ENCODE measurements at places on chromosomes 5 and 9.
A peak's percentile ranks its signal among the peaks of the same experiment; 100 is the strongest.

GRCh38 chr5:58088941-58089340, 370.9 kb downstream of the PLK2 start:
- DNase-seq: no peak

DNA sequence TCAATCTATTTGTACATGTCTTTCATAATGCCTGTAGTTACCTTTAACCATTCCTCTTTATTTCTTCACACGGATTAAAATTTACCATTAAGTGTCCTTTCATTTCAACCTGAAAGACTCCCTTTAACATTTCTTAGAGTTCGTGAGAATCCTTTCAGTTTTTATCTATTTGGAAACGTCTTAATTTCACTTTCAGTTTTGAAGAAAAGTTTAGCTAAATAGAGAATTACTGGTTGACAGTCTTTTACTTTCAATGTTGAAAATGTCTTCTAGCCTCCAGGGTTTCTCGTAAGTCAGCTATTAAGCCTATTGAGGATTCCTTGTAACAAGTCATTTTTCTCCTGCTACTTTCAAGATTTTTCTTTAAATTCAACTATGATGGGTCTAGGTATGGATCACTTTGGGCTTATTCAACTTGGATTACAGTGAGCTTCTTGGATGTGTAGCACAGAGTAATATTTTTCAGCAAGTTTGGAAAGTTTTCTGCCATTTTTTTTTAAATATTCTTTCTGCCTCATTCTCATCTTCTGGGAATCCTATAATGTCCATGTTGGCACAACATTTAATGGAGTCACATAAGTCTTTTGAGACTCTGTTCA, 48.5 kb downstream of the RFX3 start:
- DNase-seq: no peak

GRCh38 chr5:135632798-135633197, 54.0 kb upstream of the CXCL14 start:
- DNase-seq: no peak

DNA sequence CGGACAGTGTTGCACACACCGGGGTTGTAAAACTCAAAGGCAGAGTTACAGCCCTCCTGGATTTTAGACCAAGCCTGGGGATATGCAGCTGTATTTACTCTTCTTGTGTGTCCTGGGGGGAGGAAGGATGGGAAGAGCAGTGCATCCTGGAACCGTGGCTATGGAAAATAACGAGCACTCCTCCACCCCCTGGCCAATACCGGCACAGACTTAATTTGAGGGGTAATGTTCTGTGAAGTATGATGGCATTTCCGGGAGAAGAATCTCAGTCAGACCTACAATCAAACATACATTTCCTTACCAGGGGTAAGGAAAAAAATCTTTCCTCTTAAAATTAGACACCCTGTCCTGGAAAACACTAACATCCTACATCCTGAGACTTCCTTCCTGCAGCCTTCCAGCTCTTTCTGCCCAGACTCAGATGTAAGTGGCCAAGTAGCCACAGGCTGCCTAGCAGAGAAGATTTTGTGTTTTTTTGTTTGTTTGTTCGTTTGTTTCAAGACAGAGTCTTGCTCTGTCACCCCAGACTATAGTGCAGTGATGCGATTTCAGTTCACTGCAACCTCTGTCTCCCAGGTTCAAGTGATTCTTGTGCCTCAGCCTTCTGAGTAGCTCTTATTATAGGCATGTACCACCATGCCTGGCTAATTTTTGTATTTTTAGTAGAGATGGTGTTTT, 11.0 kb upstream of the ERMP1 start:
- no peak for DNase-seq

GRCh38 chr5:36691696-36692371, 85.4 kb downstream of the SLC1A3 start:
- DNase-seq: no peak

- DNase-seq: no peak
Measured at GRCh38 chr5:18074961-18075360, 440.7 kb downstream of the TAF11L14 start.

GRCh38 chr9:79008916-79009315, 562.8 kb upstream of the TLE4 start:
- DNase-seq: no peak

DNA sequence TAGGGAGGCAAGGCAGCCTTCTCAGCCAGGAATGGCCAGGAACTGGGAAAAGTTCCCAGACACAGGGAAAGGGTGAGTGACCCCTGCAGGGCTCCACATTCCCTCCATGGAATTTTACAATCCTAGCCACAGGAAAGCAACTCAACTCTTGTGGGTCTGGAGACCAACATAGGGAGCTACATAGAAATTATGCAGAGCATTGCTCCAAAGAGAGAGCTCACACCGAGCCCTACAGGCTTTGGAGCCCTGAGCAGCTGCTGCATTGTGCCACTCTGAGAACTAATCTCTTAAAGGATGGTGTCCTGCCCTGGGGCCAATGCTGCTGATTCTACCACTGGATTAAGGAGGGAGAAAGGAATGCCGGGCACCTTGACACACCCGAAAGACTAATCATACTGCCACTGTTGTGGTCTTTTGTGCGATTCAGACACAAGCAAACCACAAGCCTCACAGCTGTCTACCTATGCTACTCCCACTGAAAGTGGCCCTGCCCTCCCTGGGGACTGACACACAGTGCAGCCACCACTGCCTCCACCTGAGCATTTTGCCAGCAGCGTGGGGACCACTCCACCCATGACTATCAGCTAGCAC, 1089.8 kb upstream of the NUDT12 start:
- DNase-seq: no peak

DNA sequence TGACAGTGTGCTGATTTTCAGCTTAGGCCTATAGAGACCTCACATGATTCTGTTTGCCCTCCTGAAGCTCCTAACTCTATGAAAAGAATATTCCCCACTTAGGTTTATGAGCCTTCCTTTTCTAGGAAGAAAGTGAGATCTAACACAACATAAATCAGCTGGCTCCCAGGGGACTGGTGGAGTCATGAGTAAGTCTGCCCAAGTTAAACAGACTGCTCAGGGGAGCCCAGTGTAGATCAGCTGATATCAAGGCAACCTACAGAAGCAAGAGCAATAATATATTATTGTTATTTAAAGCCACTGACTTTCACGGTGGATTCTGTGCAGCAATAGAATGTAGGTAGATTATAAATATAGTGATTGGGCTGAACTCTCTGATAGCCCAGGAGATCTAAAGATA, 1978.6 kb upstream of the CDH6 start:
- DNase-seq: no peak

- no peak for DNase-seq
Measured at GRCh38 chr9:70492319-70492777, 77.9 kb upstream of the KLF9 start.

DNA sequence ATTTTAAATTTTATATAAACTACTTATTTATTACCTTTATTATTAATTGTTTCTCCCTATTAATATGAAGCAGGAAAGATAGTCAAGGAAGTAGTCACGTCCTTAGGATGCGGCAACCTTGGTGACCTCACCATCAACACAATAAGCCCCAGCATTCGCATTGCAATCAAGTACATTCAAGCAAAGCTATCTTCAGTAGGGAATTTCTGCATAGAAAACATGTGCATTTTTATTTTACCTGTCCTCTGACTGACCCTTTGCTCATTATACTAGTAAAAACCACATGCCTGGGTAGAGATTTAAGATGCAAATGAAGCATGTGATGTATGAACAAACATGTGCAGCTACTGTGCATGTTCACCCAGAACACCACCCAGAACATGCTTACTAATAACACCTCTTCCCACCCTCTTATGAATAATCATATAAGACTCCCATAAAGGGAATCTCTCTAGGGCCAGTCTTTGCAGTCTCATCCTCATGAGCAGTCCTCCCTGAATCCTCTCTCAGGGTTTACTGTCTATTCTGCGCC, 869.6 kb downstream of the TAF11L14 start:
- DNase-seq: no peak

DNA sequence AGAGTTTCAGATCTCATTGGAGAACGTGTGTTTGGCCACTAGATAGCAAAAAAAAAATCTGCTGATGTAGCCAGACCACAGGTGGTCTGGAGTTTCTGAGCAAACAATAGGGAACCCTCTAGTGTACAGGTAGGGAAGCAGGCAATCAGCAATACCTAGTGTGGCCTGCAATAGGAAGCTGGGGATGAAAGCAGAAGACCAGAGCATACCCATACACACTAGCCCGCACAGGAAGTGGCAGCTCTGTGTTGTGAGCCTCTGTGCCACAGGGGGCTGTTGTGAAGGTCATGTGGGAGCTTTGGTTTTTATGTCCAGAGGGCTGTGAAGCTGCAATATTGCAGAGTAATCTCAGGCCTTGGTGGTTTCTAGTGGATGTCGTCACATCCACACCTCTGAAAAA, 81.2 kb downstream of the MTAP start:
- no peak for DNase-seq

- no peak for DNase-seq
Measured at GRCh38 chr9:129125478-129125877, 14.3 kb downstream of the PTPA start.

GRCh38 chr9:133470427-133470924, 8.4 kb downstream of the SLC2A6 start:
- DNase-seq: no peak

GRCh38 chr9:123894822-123895221, 35.1 kb downstream of the DENND1A start:
- DNase-seq: no peak

DNA sequence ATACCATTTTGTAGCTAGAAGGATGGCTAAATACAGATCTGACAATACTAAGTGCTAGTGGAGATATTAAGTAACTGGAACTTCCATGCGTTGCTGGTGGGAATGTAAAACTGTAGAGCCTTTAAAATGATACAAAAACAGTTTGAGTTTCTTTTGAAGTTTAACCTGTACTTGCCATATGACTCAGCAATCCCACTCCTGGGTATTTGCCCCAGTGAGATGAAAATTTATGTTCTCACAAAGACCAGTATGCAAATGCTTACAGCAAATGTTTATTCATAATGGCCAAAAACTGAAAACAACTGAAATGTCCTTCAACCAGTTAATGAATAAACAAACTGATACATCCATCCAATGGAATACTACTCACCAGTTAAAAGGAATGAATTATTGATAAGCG, 137.3 kb downstream of the SLC12A2 start:
- DNase-seq: no peak

DNA sequence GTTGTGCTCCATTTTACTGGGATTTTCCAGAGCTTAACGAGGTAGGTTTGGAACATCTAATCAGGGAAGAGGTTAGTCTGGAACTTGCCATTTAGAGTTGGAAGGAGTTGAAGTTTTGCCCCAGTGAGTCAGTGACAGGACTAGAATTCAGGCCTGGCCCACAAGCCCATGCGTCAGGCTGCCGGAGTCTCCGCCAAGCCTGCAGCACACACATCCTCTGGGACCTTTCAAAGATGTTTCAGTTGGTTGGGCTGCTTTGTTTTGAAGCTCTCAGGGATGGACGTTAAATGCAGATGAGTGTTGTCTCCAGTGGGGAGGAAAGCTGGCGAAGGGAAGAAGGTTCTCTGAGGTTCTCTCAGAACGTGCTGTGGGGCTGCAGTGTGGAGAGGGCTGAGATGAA, 147.0 kb downstream of the PSAT1 start:
- no peak for DNase-seq

GRCh38 chr5:123720955-123721354, 209.0 kb downstream of the CSNK1G3 start:
- DNase-seq: no peak

DNA sequence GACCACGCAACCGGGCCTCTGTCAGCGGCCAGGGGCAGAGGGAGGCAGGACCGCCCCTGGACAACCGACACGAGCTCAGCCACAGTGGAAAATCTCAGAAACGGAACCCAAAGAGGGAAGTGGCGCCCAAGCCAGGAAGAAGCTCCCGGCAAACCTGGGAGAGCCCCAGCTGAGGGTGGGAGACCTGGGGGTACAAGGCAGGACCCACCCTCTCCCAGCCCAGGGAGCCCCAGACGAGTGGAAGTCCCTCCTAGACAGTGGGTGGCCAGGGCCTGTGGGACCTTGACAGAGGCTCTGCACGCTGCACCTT, 3.0 kb downstream of the SLC12A7 start:
- no peak for DNase-seq

DNA sequence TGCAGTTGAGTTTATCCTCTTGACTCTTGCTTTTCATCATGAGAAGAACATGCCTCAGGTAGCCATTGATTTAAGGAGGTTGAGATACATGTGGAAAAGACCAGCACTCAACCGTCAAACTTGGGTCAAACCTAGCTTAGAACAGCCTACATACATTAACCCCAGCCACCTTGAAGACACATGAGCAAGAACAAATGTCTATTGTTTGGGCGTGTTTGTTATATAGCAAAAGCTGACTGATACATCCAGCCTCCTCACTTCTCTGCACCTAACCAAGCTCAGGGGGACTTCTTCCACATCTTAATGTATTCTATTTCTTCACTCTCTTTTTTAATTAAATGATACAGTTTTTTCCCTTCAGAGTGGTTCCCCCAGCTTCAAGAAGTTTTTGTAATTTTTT, 28.7 kb downstream of the DRD1 start:
- no peak for DNase-seq

DNA sequence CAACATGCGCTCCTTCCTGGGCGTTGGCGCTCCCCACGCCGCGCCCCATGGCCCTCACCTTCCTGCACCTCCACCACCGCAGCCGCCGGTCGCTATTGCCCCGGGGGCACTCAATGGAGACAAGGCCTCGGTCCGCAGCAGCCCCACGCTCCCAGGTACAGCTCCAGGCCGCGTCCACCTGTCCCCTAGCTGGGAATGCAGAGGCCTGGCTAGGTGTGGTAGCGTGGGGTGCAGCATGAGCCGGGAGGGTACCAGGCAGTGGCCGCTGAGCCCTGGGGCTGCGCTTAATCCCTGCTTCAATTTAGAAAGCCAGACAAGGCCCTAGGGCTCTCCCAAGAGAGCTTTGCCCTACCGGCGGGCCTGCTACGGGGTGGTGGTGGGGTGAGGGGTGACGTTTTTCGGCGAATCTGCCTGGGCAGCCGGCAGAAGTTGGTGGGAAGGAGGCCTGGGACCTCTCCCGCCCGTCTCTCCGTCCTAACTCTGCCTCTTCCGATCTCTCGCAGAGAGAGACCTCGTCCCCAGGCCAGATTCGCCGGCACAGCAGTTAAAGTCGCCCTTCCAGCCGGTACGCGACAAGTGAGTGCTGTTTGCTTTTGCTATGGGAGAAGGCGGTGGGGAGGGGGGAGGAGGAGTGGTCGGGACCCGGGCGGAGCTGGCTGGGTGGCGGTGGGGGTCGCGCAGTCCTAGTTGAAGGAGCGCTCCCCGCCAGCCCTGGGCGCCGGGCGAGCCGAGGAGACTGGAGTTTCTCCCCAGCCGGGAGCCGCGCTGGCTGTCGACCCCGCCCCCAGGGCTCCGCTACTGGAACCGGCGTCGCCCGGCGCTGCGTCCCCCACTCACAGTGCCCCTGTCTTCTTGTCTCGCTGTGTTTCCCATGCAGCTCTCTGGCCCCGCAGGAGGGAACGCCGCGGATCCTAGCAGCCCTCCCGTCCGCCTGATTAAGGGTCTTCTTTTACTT, 4.8 kb downstream of the IRX1 start:
- no peak for DNase-seq

- DNase-seq: peak; percentile 4
Measured at GRCh38 chr9:18447131-18447530, 26.8 kb upstream of the ADAMTSL1 start.

GRCh38 chr5:74401281-74401945, 239.1 kb downstream of the ENC1 start:
- DNase-seq: no peak

Data from substantia nigra (tissue), 51 donors.